ENCODE measurements at places on chromosomes 5 and 9.
A peak's percentile ranks its signal among the peaks of the same experiment; 100 is the strongest.

GRCh38 chr5:139743001-139743771 lies 52.4 kb upstream of the PSD2 start:
- DNase-seq = no peak

- DNase-seq = no peak
Observed at GRCh38 chr9:127676638-127677037, 30.1 kb upstream of the CFAP157 start.

- DNase-seq = no peak
Observed at GRCh38 chr9:130751631-130752355, 58.2 kb downstream of the EXOSC2 start.

DNA sequence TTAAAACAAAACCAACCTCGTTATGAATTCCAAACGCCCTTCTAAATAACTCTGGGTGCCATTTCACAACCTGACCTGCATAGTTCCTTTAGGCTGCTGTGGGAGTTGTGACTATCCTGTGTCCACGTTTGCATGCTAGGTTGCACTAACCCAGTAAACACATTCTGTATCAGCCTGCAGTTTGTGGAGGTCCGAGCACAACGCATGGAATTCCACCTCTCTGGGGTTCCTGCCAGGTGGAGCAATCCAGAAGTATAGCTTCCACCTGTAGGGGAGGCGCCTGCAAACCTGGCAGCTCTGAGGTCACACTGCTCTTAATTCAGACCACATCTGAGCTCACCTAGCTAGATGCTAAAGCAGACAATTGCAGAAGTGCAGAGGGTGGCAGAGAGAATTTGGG lies 57.2 kb downstream of the MARCHF3 start:
- no peak for DNase-seq

DNA sequence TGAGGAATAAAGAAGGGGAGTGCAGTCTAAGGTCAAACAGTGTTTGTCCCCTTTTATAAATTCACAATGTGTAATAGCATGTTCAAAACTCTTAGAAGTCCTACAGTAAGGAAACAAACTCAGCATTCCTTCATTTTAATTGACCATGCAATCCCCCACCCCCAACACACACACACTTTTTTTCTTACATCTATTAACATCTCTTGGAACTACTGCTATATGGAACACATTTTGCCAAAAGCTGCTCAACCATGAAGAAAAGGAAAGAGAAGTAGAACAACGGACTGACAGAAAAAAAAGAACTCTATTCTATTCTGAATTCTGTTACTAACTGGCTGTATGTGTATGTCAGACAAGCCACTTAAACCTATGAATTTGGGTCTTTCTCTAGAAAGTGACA lies 2.8 kb upstream of the CTNNAL1 start:
- DNase-seq = no peak

DNA sequence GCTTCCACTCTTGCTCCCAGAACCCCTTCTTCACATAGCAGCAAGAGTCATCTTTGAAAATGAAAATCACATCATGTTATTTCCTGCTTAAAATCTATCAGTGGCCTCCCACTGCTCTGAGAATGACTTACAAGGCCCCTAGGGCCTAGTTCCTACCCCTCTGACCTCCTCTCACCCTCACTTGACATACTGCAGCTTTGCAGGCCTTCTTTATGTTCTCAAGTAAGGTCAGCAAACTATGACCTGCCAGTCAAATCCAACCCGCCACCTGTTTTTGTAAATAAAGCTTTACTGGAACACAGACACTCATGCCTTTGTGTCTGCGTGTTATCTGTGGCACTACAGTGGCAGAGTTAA lies 185.7 kb downstream of the NR3C1 start:
- no peak for DNase-seq

DNA sequence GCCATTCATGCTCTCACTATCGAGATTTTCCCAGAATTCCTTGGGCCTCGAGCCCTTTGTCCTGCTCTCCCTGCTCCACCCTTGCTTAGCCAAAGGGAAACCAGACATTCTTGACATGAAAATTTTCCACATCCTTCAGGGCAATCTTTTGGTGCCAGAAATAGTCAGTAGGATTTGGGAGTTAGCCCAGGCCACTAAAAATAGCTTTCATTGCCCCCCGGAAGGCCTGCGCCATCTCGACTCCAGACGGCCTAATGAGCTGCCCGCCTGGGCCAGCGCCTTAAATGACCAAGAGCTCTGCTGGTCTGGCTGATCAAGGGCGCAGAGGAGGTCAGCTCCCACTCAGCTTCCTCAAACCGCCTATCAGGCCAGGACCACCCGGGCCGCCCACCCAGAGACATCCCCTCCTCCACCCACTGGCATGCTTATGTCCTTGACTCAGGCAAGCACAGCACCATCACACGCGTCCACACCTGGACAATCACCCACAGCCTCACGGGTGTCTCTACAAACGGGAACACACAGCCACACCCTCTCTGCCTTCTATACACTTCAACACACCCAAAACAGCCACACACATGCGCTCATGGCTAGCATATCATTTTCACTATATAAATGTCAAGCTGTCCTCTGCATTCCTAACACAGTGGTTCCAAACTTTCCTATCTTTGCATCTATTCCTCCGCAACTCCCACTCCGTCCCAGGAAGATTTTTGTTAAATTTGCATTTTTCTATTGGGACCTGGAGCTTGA lies 20.9 kb downstream of the DUSP1 start:
- DNase-seq = peak; percentile 66

GRCh38 chr5:72386639-72387038 lies 66.5 kb downstream of the PTCD2 start:
- no peak for DNase-seq

GRCh38 chr9:36551129-36551528 lies 21.6 kb upstream of the MELK start:
- no peak for DNase-seq

DNA sequence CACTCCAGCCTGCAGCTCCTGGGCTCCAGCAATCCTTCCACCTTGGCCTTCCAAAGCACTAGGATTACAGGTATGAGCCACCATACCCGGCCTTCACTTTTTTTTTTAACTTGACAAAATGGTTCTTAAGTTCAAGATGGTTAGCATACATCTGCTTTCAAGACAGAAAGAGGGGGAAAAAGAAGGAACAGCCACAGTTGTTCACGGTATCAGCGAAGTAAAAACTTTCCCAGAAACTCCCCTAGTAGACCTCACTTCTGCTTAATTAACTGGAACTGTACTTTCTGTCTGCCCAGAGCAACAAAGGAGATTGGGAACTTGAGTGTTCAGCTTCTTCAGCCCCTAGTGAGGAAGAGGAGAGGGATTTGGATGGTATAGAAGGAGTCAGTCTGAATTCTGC lies 116.7 kb downstream of the UGCG start:
- DNase-seq = no peak

GRCh38 chr5:35067985-35068384 lies 20.2 kb upstream of the AGXT2 start:
- DNase-seq = no peak

DNA sequence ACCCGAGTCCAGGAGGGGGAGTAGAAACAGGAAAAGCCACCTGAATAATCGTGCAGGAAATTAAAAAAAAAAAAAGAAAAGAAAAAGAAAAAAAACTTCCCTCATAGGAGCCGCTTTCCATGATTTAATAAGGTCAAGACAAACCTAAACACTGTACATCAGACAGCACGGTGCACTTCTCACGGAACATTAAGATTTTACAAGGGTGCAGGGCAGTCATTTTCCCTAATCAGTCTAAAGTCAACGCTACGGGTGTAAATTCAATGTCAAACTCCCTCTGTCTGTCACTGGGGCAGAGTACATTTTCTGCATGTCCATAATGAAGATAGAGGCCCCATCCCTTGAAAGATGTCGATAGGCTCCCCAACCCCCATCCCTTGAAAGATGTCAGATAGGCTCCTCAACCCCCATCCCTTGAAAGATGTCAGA lies 139.7 kb downstream of the TSSK1B start:
- DNase-seq = no peak

- no peak for DNase-seq
Observed at GRCh38 chr5:12080761-12081160, 176.5 kb upstream of the CTNND2 start.

GRCh38 chr5:5135957-5136676 lies 4.0 kb upstream of the ADAMTS16 start:
- DNase-seq = no peak

DNA sequence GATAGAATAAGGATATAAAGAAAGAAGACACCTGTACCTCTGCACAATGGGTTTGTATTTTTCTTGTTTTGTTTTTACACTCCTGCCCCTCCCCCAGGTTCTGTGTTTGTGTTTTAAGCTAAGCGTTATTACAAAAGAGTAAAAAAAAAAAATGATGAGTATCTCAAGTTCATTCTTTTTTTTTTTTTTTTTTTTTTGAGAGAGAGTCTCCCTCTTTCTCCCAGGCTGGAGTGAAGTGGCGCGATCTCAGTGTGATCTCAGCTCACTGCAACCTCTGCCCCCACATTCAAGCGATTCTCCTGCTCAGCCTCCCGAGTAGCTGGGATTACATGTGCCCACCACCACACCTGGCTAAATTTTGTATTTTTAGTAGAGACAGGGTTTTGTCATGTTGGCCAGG lies 29.4 kb upstream of the RAI14 start:
- no peak for DNase-seq

GRCh38 chr9:20092561-20092960 lies 303.7 kb upstream of the SLC24A2 start:
- no peak for DNase-seq
